ENCODE measurements at places on chromosomes 7 and 10. TPM values are rescaled to one million over a fixed set of nuclear protein-coding genes. Genes with fewer than 3 reads are reported as not detected.

ERV3-1 gene
- total RNA-seq: 19.0 TPM

GRCh38 chr7:32020551-32021159 lies 49.6 kb downstream of the PDE1C start:
- DNase-seq: no peak

DNA sequence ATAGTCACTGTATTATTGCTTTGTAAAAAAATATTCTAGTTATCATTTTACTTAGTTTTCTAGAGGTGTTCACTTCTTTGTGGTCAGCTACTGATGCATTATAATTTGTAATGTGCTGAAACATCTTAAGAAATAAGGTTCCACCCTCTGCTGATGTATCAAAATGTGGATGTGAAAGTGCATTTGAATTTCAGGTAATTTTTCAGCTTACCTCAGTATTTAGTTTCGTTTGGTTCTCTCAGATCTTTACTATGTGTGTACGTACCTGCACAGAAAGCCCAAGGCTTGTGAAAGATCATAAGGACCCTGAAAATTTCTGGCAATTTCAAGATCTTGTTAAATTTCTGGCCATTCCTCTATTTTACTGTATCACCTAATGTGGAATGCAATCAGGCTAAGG lies 542.3 kb upstream of the TPK1 start:
- DNase-seq: no peak

SFRP4 gene
- not detected for total RNA-seq

DNA sequence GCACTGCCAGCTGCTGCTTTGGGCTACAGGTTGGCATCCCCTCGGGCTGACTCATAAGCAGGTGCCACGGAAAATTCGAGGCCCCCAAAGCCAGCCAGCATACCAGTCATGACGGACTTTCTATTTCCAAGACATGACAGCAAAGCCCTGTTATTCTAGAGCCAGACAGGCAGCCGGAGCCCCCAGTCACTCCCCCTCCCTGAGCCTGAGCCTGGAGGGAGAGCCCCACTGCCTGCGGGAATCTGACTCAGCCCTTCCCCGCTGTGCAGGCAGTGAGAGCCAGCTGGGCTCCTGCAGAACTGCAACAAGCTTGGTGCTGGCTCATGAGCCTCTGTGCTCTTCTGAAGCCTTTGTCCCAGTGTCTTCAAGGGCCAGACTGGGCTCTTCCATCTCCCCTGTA lies 15.8 kb downstream of the BTBD16 start:
- no peak for DNase-seq

DNA sequence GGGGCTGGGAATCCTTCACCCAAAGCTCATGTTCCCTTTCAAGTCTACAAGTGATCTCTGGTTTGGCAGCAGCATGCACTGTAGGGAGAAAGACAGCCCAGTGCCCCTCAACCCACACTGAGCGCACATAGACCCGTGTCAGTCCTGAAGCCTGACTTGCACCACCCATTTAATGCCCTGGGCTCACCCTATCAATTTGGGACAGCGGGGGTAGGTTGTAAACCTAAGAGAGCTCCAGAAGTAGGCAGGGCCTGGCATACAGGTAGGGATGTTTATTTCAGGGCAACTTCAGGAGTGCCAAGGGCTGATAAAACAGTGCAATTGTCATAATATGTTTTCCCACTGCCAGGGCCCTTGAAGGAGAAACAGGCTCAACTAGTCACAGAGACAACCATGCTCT lies 3.5 kb upstream of the ATP6V0E2 start:
- DNase-seq: no peak

DNA sequence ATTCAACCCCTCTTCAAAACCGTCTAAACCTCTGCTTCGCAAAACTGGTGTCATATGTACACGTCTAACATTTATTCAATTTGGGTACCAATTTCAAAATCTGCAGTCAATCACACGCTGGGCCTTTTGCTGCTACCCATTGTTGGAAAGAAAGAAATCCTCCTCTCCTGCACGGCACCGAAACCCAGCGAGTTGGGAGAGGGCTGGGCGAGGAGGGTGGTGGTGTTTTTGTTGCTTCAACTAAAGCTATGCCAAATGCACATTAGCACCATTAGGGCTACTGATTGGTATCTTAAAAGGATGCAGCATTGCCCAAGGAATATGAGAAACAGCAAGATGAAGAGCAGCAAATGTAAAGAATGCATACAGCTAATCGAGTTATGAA lies 7.8 kb downstream of the EBF3 start:
- no peak for DNase-seq

GRCh38 chr10:59995862-59996261 lies 89.5 kb upstream of the CCDC6 start:
- DNase-seq: no peak

- no peak for DNase-seq
Measured at GRCh38 chr7:84190016-84190705, 4.4 kb downstream of the SEMA3A start.

DNA sequence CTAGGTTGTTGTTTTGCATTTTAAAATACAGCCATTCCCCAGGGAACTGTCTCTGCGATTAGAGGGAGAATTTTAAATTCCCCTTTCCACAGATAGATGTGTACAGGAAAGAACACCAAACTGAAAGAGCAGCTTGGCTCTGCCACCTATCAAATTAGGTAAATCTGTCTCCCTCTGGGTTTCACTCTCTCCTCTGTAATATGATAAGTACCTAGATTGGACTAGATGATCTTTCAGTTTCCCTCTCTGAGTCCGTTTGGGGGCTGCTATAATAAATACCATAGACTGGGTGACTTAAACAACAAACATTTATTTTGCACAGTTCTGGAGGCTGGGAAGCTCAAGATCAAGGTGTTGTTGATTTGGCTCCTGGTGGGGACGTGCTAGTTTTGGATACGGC lies 186.0 kb downstream of the KIF20B start:
- no peak for DNase-seq

DNA sequence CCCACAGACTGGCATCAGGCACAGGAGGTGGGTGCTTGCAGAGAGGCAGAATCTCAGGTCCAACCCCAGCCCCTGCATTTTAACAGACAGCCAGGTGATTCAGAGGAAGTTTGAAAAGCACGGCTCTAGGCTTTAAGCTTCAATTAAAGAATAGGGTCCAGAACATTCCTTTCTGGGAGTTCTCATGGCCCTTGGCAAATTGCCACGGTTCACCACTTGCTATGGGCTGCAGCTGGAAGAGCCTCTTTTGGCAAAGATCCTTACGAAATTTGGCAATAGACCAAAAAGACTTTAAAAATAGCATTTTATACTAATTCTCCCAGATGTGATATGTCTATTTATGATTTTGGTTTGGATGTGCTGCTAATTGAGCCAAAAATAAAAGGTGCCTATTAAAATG lies 148.1 kb downstream of the ITGA8 start:
- no peak for DNase-seq

All from naive thymus-derived CD4-positive, alpha-beta T cell (primary cell).